CMK (cell line): ENCODE measurements at places on chromosomes 1 and 21.

- DNase-seq = no peak
Observed at GRCh38 chr1:89310976-89311375, 38.3 kb upstream of the GBP5 start.

DNA sequence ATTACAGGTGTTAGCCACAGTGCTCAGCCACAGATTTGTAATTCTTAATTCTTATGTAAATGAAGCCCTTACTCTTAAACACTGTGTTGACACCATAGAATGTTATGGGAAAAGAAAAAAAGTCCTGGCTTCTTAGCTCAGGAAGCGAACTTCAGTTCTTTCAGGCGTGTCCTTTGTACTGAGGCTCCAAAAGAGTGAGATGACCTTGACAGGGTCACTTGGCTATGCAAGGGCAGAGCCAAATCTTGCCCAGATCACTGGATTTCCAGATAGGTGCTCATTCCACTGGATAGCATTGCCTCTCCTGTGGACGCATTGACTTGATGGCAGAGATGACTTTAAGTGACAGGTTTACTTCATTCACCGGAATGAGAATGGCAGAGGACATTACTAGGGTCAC, 4.8 kb downstream of the NFYC start:
- no peak for DNase-seq

DNA sequence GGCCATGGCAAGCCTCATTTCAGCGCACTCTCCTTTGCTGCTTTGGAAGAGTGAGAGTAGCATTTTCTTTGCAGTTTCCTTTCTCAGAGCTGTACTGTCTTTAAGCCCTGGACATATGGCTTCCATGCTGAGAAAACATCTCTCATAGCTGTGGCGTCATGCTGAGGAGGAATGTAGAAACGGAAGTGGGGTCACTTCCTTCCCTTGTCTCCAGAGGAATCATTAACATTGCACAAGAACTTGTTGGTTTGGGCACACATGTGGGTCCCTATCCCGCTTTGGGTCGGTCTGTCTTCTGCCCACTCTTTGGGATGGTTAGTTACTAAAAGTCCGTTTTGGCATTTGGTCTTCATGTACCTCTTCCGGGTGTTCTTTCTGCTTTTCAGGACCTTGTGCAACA, 5.6 kb downstream of the MFN2 start:
- no peak for DNase-seq

GRCh38 chr1:69195136-69195535, 372.6 kb upstream of the LRRC7 start:
- DNase-seq = no peak

GRCh38 chr1:18110598-18110939, 3.0 kb downstream of the IGSF21 start:
- no peak for DNase-seq

DNA sequence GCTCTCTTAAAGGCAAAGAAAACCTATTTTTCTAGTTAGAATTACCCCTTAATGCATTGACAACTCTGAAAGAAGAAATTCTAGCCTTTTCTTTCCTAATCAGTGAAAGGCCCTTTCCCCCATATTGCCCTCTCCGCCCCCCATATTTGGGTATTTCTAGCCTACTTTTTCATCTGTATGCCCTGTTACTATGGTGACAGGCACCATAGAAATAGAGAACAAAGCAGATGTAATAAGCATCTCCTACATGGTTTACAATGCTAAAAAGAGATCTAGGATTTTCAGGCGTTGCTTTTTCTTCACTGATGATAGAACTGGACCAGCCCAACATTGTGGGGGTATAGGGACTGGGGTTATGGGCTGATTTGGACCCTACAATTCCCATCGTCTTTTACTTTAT, 14.5 kb downstream of the LRRC8B start:
- no peak for DNase-seq

DNA sequence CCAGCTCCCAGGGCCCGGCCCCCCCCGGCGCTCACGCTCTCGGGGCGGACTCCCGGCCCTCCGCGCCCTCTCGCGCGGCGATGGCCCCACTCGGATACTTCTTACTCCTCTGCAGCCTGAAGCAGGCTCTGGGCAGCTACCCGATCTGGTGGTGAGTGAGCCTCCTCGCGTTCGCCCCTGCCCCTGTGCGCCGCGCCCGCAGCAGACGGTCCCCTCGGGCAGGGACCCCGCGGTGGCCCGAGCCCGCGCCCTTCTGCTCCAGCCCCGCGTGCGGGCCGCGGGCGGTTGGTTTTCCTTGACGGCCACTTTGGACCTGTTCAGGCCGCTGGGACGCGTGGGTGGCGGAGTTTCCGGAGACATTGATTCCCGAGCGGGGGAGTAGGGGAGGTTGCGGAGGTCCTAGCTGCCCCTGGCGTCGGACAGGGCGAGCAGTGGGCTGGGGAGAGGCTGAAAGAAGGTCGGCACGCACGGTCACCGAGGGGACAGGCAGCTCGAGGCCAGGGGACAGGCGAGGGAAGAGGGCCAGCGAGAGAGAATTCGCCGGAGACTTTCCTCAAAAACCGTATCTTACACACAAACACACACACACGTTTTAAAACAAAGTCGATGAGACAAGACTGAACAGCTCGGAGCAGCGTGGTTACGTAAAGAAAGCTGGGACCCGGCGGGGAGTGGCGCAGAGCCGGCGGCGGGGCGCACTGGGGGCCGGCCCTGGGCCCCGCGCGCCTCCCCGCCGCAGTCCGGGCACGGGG, 427 bp downstream of the WNT3A start:
- no peak for DNase-seq

DNA sequence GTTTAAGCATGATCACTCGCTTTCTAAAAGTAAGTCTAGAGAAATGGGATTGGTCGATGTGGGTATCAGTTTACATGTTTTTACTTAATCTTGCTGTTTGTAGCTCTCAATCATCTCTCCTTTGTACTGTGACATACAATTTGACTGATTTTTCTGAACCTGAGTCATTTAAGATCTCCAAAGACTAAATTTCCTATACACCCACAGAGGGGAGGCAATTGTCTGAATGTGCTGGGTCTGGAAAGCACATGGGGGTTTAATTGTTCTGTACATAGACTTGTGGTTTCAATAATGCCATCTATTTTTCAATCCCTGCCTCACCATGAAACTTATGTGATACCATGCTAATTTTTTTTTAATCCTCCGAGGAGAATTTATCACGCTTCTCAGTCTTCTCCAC, 65.8 kb downstream of the USP25 start:
- no peak for DNase-seq

GRCh38 chr21:15749082-15749860, 19.5 kb downstream of the USP25 start:
- DNase-seq = no peak

- DNase-seq = no peak
Observed at GRCh38 chr1:36951292-36951750, 83.0 kb downstream of the GRIK3 start.
